ENCODE measurements at places on chromosomes 3 and 15.

GRCh38 chr3:45362161-45362560, 26.2 kb upstream of the LARS2 start:
- no peak for DNase-seq

DNA sequence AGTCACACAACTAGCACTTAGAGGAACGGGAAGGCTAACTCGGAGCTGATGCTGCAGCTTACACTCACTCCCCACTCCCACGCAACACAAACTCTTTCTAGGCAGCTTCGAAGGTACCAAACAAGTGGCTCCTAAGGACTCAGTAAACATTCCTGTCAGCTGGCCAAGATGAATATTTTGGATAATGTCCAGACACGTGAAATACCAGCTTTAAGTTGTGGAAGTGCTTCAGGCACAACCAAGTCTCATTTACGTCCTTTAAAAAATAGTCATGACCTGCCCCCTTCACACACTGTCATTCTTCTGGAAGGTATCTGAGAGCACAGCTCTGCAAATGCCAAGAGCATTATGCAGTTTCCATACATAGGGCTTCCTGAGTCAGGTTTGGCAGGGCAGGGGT, 1005.9 kb upstream of the CFAP20DC start:
- no peak for DNase-seq

DNA sequence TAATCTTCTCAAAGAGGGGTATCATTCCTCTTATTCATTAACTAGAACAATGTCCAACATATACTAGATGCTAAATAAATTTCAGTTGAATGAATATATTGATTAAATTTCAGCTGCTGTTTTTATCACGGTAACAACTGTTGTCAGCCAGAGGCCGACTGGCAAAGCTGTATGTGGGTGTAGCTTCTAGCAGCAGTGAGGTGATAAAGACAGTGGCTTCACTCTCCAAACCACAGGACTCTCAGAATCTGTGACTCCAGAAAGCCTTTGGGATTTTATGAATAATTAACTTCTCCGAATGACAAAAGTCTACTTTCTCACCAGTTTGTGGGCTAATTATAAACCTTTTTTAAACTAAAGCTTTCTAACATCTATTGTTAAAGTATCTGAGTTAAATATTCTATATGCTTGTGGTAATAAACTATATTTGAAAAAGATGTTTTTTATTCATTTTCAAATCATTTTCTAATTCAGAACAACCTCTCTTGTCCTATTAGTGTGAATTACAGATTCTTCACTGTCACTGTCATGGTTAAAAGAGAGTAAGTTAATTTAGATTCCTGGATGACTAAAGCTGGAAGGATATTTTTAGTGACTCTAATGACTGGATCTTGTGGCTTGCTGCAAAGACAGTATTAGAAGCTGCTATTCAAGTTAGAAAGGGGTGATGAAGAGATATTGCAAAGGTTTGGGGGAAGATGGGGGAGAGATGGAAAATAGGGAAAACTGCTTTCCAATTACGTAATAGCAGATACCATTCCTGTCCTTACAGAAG, 796.4 kb upstream of the ARPP21 start:
- DNase-seq, result no peak

DNA sequence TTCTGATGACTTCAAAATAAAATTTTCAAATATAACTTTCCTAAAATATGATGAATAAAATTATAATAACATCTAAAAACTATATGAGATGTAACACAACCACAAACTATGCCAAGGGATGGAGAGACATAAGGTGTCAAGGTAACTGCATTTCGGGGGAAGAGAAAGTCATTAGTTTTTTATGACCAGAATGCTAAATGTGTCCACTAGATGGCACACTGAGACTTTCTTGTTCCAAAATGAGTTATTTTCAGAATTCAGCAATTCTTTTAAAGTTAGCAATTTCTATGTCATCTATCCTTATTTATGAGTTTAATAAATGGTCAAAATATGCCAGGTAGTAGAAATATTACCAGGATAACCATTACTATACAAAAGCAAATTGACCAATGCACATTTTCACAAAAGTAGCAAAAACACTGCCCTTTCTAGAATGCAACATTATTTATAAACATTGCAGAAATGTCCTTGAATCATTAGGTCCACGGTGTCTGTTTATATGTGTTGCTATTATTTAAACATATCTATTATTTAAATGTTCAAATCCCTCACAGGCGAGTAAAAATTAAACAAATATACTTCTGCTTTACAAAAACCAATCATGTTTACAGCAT, 374.2 kb downstream of the PLCL2 start:
- DNase-seq, result no peak

GRCh38 chr3:171824824-171825221, 14.5 kb upstream of the PLD1 start:
- no peak for DNase-seq

- no peak for DNase-seq
These were observed 359.3 kb downstream of the PLOD2 start for GRCh38 chr3:145801696-145802095.

- peak; percentile 11 for DNase-seq
These were observed 6.2 kb downstream of the TSC22D2 start for GRCh38 chr3:150414258-150414657.

- no peak for DNase-seq
These were observed 30.6 kb downstream of the YEATS2 start for GRCh38 chr3:183728204-183728603.

- DNase-seq, result no peak
These were observed 9.7 kb upstream of the CRBN start for GRCh38 chr3:3189102-3189727.

DNA sequence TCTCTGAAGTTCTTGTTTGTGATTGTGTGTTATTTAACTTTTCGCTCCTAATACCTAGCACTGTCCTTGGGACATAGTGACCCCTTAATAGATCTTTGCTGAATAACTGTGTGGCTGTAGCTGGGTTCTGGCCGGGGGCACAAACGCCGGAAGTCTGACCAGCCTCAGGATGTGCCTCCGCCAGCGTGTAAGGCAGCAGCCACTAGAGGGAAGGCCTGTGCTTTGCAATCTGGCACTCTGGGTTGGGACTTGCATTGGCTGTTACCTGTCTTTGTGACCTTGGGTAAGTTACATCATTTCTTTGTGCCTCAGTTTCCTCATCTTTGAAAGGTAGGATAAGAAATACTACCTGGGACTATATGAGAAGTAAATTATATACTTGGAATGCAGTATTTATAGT, 158.7 kb downstream of the GHSR start:
- no peak for DNase-seq

GRCh38 chr3:144652573-144652972, 681.0 kb downstream of the DIPK2A start:
- no peak for DNase-seq

DNA sequence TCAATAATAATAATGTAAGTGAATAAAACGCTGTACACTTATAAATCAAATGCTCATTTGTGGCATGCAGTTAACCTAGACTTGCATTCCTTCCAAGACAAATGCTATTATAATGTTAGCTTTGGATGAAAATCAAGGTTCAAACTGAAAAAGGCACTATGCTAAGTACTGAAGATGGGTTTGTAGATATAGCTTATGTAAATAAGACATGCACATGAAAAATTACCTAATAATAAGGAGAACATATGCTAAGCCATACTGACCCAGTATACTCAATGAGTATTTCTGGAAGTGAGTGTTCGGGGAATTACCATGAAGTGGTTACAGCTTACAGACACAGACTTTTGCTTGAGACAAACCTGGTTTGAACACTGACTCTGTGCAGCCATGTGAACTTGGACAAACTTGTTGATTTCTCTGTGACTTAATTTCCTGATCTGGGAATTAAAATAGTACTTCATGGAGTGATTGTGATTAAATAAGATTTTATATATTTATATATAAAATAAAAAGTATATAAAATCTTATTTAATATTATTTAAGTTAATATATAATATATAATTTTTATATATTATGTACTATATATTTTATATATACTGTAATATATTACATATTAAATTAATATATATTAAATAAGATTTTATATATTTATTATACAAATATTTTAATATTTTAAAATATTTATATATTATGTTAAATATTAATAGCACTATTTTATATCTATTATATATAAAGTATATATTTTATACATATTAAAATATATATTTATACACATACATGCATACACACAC, 159.2 kb downstream of the ZPLD1 start:
- no peak for DNase-seq

GRCh38 chr3:137988152-137988551, 21.8 kb upstream of the CLDN18 start:
- DNase-seq, result no peak

GRCh38 chr15:71743861-71744382, 66.4 kb upstream of the NR2E3 start:
- no peak for DNase-seq

- no peak for DNase-seq
These were observed 100.1 kb downstream of the TPRA1 start for GRCh38 chr3:127490271-127491023.

DNA sequence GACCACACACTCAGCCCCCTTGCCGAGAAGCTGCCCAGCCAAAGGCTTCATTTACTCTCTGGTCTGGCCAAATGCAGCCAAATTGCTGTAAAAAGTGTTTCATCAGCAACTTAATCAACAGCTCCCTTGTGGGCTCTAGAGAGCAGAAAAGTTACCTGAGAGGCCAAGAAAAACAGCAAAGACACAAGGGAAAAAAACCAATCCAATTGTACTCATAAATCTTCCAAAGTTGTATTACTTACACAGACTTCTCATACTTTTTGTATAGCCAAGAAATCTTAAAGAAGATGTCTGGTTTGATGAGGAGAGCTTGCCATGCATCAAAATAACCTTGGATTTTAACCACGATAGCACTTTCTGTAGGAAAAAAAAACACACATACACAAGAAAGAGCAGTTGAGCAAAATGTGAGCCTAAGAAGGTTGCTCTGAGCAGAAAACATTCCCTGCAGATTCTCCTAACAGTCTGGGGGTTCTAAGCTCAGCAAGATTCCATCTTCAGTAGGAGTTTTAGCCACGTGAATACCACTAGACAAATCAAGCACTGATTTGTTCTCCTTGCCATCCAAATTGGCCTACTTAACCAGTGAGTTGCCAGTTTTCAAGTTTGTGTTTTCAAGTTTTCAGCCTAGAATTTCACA, 120.0 kb downstream of the CYP19A1 start:
- no peak for DNase-seq

GRCh38 chr15:98518823-98519561, 129.3 kb upstream of the IGF1R start:
- DNase-seq, result peak; percentile 63

DNA sequence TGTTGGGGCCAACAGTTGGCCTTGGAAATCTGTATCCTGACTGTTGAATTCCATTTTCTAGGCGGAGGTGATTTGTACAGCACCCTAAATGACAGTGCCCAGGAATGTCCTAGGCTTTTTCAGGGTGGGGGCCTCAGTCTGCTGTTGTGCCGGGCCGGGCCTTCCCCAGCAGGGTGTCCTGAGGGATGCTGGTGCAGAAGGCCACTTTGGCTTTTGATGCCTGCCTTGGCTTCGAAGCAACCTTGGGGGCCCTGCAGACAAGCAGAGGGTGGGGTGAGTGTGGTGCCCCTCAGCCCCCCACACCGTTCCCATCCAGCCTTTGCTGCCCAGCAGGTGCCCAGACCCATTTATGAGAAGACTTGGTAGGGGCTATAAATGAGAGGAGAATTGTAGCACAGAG, 33.0 kb downstream of the SYNM start:
- DNase-seq, result no peak

DNA sequence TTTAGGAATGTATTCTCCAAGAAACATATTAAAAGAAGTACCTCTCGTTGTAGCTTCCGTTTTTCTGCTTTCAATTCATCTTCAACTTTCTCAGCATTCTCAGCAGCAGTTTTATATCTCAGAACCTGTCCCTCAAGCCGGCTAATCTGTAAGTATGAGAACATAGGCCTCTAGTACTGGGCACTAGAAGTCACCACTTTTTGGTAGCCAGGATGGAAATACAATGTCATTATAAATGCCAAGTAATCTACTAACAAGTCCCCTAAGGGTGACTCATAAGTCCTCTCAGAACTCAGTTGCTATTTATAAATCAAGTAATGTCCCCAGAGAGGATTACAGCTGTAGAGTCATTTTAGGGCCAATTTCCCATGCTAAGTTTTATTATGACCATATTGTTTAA, 61.1 kb downstream of the MLH1 start:
- no peak for DNase-seq
